ENCODE measurements at places on chromosomes 13 and 19.

GRCh38 chr19:53597023-53597422, 34.8 kb upstream of the DPRX start:
- H3K36me3 ChIP-seq, result no peaks in the 10 kb centered on the region
- no peaks in the 10 kb centered on the region for H3K4me1 ChIP-seq
- H3K27ac ChIP-seq, result no peak overlapping the region
- H3K4me3 ChIP-seq, result no peak overlapping the region

DNA sequence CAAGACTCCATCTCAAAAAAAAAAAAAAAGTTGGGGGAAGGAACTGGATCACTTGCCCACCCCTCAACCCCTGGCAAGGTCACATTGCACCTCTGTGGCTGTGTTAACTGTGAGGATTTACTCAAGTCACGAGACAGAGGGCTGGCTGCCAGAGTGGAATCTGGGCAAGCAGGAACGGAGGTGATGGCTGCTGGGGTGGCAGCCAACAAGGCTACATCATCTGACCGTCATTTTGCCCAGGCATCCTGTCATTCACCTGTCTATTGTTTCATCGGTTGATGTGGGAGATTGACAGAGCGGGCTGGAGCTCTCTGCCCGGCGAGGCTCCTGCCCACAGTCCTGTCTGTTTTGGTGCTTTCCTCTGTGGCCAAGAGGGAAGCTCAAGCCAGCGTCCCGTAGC, 75.7 kb downstream of the DPF1 start:
- H3K4me1 ChIP-seq, result no peaks in the 10 kb centered on the region
- H3K27me3 ChIP-seq, result no peaks in the 10 kb centered on the region
- no peak for DNase-seq
- H3K27ac ChIP-seq, result no peak overlapping the region

- peak; percentile 63 for DNase-seq
- no peak overlapping the region for H3K4me3 ChIP-seq
Measured at GRCh38 chr13:32669030-32669646, 82.9 kb downstream of the PDS5B start.

DNA sequence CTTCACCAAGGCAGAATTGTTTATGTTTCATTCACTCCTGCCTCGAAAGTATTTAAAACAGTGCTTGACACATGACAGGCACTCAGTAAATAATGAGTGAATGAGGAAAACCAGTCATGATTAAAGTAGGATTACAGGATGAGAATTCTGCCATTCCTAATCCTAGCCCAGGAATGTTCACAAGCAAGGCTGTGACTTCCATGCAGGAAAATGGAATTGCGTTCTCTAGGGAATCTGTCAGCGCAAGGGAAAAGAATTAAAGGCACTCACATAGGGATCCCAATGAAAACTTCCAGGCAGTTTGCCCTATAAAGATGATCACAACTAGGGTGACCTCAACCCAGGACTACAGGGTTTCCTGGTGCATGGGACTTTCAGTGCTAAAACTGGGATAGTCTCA, 143.4 kb downstream of the CYSLTR2 start:
- no peak overlapping the region for H3K4me3 ChIP-seq
- no peak for DNase-seq
- no peak overlapping the region for H3K27ac ChIP-seq

DNA sequence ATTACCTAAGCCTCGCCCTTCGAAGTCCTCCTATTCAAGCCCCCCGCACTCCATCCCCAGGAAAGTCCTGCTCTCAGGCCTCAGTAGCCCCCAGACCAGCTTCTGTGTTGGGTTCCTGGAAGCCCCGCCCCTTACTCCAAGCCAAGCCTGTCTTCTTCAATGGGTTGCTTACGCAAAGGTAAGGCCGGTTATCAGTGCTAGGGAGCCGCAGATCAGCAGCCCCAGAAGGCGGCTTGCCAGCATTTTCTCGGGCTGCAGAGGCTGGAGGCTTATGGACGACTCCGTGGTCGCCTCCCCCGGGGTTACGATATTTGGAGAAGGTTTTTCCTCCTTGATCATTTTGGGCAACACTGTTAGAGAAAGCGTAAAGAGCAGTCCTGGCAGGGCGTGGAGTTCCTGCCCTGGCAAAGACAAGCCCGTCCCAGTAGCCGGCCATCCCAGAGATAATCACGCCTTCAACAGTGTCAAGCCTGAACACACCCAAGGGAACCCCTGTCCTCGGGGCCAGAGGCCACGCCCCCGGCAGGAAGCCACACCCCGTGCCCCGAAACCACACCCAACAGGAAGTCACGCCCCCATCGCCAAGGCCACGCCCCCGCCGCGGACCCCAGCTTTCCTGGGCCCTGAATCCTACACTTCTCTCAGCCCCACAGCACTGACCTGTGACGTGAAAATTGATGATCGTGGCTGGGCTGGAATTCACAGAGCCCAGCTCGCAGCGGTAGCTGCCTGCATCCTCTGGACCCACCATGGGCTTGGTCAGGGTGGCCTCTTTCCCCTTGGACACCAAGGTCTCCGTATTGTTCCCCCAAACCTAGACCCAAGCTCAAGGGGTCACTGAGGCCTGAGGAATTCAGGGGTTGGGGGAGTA, 954 bp upstream of the RASIP1 start:
- peaks cover 28% of the 10 kb centered on the region for H3K4me1 ChIP-seq
- H3K36me3 ChIP-seq, result no peaks in the 10 kb centered on the region
- peak; percentile 50 for DNase-seq
- no peak overlapping the region for H3K27ac ChIP-seq
- H3K4me3 ChIP-seq, result no peak overlapping the region
- peaks cover 40% of the 10 kb centered on the region for H3K27me3 ChIP-seq

DNA sequence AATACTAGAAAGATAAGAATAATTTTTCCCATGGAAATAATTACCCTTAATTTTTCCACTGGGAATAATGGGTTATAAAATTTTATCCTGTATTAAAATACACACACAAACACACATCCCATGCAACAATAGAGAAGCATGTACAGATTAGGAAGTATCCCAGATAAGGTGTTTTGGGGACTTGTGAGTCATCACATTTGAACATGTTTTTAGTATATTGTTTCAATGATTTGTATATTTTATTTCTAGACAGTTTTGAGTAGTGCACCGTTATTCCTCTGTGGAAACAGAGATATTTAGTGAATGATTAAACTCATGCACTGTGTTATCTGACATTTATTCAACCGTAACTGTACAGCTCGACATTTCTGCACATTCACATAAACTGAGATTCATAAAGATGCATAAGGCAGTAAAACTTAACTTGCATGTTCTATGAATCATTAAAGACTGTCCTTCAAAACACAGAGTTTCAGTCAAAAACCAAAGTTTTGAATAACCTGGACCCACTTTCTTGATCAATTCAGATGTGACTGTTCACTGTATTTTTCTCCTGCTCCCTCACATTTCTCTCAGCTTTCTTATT, 30.1 kb downstream of the KLF12 start:
- no peak overlapping the region for H3K4me3 ChIP-seq
- DNase-seq, result no peak
- no peaks in the 10 kb centered on the region for H3K36me3 ChIP-seq
- no peaks in the 10 kb centered on the region for H3K27me3 ChIP-seq
- H3K4me1 ChIP-seq, result peaks cover 10% of the 10 kb centered on the region

DNA sequence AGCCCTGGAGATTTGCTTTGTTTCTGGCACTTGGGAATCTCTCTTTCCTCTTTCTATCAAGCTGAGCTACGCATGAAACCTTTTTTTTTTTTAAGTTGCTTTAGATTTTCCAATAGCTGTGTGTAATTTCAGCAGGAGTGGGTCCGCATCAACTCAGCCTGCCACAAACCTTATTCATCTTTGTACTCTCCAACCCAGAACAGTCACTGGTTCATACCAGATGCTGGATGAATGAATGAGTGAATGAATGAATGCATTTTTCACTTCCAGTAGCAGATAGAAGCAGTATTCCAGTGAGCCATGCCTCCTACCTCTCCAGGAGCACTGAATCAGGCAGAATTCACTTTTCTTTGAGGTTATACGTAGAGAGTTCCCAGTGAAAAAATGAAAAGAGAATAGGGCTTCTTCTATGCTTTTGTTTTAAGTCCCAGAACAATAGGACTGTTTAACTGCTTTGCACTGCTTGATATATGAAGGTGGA, 221.1 kb downstream of the TM9SF2 start:
- H3K36me3 ChIP-seq, result no peaks in the 10 kb centered on the region
- DNase-seq, result no peak
- no peak overlapping the region for H3K4me3 ChIP-seq
- no peak overlapping the region for H3K27ac ChIP-seq
- no peaks in the 10 kb centered on the region for H3K27me3 ChIP-seq

DNA sequence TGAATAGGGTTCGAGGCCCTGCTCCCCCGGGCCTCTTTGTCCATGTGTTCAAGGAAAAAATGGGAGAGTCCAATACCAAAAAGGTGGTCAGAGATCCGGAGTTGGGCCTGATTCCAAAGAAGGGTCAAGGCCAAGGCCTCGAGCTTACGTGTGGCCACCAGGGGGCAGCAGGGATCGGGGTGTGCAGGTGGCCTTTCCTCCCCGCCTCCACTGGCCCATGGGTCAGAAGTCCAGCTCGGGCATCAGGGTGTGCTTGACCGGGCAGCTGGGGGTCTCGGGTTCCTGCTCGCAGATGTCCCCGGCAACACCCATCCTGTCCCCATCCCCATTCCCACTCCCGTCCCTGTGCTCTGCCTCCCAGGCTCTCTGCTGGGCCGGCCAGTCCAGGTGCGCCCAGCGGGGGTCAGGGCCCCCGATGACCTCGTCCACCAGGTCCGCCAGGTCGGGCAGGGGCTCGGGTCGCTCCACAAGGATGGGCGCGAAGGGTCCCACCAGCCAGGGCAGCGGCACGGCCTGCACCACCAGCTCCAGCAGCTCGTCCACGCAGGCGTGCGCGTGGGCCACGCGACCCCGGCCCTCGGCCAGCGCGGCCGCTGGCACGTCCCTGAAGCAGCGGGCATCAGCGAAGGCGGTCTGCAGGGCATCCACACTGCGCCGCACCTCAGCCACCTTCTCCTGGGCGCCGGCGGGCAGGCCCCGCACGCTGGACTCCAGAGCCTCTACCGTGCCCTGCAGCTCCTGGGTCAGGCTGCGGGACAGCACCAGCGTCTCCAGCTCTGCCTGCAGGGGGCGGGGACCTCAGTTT, 5.2 kb upstream of the PLIN4 start:
- no peaks in the 10 kb centered on the region for H3K4me1 ChIP-seq
- H3K27me3 ChIP-seq, result no peaks in the 10 kb centered on the region
- DNase-seq, result peak; percentile 42
- no peak overlapping the region for H3K27ac ChIP-seq
- no peak overlapping the region for H3K4me3 ChIP-seq

- no peaks in the 10 kb centered on the region for H3K4me1 ChIP-seq
- H3K27me3 ChIP-seq, result peaks cover 15% of the 10 kb centered on the region
- H3K27ac ChIP-seq, result no peak overlapping the region
- H3K36me3 ChIP-seq, result no peaks in the 10 kb centered on the region
- no peak overlapping the region for H3K4me3 ChIP-seq
Measured at GRCh38 chr13:26423629-26424028, 133.9 kb upstream of the WASF3 start.

- H3K4me3 ChIP-seq, result no peak overlapping the region
- no peaks in the 10 kb centered on the region for H3K36me3 ChIP-seq
- DNase-seq, result no peak
- H3K27ac ChIP-seq, result no peak overlapping the region
- H3K27me3 ChIP-seq, result no peaks in the 10 kb centered on the region
Measured at GRCh38 chr13:102198418-102199311, 203.2 kb downstream of the FGF14 start.

DNA sequence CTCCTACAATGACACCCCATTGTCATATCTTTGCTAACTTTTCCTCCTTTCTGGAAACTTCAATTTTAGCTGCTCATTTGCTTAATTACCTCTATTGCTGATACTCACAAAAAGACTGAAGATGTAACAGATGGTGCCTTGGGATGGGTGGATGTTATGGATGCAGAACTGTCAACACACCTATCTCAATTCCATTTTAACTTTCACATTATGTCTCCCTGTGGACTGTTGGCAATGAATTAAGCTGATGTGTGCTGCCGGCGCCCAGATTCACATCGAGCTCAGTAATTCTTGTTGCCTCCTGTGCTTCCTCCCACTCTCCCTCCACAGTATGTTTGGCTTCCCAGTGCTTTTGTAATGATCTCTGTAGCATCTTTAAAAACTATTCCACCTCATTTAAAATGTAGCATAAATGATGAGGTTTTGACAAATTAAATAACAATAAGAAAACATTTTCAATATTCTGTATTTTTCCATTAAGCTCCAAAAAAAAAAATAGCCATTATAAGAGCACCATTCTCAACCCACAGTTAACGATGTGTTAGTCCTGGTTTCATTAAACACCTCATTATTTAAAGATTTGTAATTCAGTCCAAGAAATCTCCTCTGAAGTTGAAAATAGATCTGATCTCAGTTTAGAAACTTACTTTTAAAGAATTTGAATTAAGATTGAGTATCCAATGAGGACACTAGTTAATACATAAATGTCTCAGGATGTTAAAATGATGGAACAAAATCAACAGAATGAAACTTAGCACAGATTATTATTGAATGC, 99.9 kb upstream of the FAM216B start:
- no peaks in the 10 kb centered on the region for H3K27me3 ChIP-seq
- no peak overlapping the region for H3K4me3 ChIP-seq
- no peak for DNase-seq

DNA sequence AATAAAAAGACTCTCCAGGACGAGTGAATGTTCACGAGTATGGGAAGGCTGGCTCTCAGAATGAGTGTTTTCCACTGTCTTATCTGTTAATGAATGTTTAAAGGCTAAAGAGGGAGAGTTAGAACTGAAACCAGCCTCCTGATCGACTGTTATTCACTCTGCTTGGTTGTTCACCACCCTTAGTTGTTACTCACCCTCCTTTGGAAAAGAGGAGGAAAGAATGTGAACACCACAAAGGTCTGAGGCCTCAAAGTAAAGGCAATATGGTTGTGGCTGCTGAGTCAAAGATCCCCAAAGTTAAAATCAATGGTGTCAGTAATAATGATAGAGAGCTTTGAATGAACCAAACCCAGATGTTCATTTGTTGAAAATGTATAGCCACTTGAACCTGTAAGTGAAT, 1793.2 kb upstream of the PCDH20 start:
- no peak overlapping the region for H3K4me3 ChIP-seq
- H3K27ac ChIP-seq, result no peak overlapping the region
- no peaks in the 10 kb centered on the region for H3K4me1 ChIP-seq
- no peaks in the 10 kb centered on the region for H3K36me3 ChIP-seq
- DNase-seq, result no peak

GRCh38 chr13:51311231-51311630, 28.3 kb upstream of the SERPINE3 start:
- H3K36me3 ChIP-seq, result no peaks in the 10 kb centered on the region
- no peaks in the 10 kb centered on the region for H3K4me1 ChIP-seq
- no peak overlapping the region for H3K27ac ChIP-seq

DNA sequence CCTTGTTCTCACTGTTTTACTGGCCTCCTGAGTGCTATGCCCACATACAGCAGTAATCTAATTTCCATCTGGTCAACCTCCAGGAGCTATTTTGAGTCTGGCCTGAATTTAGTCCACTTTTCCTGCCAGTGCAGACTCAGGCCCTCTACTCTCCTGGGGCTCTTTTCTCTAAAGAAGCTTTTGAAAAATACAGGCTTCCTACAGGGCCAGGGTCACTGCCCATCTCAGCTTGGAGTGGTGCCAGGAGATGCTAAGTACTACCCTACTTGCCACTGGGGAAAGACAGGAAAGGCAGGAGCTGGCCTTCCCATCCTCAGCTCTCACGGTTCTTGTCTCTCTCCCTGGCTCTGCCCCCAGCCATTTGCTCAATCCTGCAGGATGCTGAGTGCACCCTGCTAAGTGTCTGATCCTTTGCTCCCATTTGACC, 101.7 kb upstream of the SERP2 start:
- DNase-seq, result no peak
- no peak overlapping the region for H3K4me3 ChIP-seq
- no peaks in the 10 kb centered on the region for H3K27me3 ChIP-seq
